ENCODE measurements at places on chromosomes 3 and 15. TPM values are rescaled to one million over a fixed set of nuclear protein-coding genes. Genes with fewer than 3 reads are reported as not detected.

- DNase-seq: no peak
Measured at GRCh38 chr3:39294446-39295183, 14.8 kb upstream of the CX3CR1 start.

DNA sequence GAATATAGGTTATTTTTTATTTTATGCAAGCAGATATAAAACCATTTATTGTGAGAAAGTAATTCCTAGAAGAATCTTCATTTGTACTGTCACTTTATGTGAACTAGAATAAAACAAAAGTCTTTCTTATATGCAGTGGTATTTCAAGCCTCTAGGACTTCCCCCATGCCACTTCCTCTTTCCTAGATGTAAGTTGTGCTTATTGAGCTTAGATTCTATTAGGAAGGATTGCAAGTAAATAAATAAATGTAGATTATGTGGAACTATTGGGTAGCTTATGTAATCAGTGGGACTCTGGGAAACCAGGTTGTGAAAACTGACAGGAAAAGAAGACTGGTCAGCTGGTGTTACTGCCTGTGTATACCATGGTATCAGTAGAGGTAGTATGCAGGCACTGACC lies 169.7 kb downstream of the RSRC1 start:
- no peak for DNase-seq

DNA sequence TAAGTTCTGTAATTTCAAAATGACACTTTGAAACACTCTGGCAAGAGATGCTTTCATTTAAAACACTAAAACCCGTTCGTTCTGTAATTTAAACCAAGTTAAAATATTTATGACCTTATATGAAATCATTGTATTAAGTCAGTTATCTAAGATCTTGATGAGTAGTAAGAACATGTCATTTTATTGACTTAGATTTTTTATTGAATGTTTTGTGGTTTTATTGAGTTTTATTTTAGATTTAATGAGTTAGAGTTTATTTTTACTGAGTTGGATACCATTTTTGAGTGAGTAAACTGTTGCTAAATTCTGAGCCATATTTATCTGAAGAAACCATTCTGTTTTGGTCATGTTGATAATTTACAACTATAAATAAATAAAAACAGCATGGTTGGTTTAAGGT lies 94.3 kb downstream of the PPARG start:
- DNase-seq: no peak

GRCh38 chr3:13884851-13885703 lies 5.2 kb upstream of the WNT7A start:
- DNase-seq: peak; percentile 25

DNA sequence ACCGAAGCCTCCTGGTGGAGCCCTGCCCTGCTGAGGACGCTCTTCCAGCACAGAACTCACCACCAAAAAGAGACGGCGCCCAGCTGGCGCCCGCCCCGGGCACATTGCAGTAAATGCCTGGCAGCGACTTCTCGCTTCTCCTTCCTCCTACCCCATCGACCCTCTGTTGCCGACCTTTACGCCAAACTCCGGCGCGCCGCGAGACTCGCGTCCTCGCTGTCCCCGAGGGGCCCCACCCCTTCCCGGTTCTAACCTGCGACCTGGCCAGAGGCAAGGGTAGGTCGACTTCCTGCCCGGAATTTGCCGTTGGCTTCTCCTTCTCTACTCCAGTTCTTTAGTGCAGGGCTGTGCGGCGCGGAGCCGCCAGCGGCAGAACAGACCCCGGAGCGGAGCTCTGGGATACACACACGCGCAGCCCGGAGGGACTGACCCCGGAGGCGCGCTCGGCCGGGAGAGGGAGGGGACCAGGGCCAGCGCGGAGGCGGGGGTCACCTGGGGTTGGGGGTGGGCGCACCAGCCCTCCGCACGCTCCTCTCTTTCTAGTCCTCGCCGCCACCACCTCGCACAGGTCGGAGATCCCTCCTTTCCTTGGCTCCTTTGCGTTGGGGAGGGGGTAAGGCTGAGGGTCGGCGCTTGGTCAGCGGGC lies 226.6 kb upstream of the AZI2 start:
- peak; percentile 82 for DNase-seq

DNA sequence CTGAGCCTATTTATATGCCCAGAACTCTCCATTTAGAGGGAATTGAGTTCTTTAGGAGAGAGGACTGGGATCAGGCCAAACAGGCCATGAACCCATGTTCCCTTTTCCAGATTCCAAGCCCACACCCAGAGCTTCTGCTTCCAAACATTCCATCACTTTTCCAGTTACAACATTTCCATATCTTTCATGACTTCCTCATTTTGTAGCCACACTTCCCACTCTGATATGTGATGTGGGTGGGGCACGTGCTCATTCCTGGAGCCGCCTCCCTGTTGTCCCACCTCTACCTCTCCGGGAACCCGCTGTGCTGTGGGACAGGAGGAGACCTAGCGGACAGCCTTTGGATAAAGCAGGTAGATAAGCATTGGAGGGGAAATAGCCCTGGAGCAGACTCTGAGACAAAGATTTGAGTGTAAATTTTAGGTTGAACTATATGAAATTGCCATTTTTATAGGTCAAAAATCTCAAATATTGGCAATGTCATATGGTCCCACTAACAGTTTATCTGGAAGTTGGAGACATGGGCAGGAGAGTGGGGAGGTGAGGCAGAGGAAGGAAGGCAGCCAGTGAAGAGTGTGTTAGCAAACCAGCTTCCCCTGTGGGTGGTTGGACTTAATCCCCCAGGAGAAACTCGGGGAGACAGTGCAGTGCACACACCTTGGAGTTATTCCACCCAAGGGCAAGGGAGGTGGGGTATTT lies 31.8 kb downstream of the CYP8B1 start:
- DNase-seq: no peak

- no peak for DNase-seq
Measured at GRCh38 chr3:71456826-71457225, 126.7 kb downstream of the FOXP1 start.

GRCh38 chr3:172624999-172625398 lies 85.9 kb downstream of the NCEH1 start:
- no peak for DNase-seq

DNA sequence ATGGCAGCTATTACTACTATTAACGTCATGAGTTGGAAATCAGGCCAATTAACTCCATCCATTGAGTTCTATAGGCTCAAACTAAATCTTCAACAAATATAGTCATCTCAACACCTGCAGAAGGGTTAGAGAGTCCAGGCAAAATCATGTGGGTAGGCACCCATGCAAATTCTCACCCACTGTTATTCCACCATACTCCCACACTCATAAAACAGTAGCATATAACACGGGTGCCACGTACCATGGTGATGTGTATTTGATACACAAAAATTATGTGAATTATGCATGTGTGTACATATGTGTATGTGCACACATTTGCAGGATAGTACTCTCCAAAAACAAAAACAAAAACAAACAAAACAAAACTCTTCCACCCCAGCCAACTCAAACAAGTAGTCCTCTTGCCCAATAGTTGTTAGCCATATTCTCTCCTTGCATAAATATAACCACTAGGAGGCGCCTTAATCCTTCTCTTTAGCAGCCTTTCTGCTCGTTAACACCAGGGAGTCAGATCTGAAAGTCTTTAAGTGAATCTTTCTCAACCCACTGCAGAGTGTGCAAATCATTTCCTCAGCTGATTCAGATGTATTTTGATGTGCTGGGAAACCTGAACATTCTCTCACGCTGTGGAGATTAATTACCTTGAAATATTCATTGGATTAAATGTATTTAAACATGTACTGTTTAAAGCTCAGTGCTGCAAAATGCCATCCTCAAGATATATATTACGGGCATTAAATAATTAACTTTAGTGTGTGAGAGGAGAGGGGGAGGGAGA lies 38.0 kb upstream of the COPB2 start:
- no peak for DNase-seq

DNA sequence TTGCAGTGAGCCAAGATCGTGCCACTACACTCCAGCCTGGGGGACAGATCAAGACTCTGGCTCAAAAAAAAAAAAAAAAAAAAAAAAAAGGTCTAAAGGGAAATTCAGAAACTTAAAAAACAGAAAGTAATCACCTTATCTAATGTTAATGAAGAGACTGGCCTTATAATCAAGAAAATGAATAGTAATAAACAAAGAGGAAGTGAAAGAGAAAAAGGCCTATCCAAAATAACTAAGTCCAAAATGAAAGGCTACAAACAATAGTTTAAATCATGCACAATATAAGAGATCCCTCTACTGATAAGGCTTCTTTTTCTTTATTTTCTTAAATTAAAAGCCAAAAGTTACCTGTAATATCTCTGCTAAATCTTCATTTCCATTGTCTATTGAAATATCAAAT lies 37.1 kb upstream of the HDC start:
- no peak for DNase-seq

Gene SAMD7
- not detected for total RNA-seq

Gene UBA7
- 32.1 TPM for total RNA-seq

Gene PCOLCE2
- total RNA-seq: 54.5 TPM
